ENCODE measurements at places on chromosomes 4 and X.

DNA sequence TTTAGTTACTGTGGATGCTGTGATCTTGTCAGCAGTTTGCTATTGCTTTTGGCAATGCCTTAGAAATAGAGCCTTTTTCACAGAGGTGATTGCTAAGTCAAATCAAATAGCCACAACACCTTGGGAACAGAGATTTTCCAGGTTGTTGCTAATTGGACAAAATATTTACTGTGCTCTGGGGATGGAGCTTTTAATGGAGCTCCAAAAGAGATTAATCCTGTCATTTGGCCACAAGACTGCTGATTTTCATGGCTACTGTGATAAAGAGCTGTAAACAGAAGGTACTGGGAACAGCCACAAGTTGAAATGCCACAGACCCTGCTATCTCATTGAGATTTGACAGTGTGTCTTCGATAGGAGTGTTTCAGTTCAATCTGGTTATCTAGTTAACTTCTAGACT, 1715.2 kb upstream of the ADGRL3 start:
- no peak for DNase-seq

- DNase-seq: no peak
These were observed 1.6 kb upstream of the RBM46 start for GRCh38 chr4:154779362-154779947.

DNA sequence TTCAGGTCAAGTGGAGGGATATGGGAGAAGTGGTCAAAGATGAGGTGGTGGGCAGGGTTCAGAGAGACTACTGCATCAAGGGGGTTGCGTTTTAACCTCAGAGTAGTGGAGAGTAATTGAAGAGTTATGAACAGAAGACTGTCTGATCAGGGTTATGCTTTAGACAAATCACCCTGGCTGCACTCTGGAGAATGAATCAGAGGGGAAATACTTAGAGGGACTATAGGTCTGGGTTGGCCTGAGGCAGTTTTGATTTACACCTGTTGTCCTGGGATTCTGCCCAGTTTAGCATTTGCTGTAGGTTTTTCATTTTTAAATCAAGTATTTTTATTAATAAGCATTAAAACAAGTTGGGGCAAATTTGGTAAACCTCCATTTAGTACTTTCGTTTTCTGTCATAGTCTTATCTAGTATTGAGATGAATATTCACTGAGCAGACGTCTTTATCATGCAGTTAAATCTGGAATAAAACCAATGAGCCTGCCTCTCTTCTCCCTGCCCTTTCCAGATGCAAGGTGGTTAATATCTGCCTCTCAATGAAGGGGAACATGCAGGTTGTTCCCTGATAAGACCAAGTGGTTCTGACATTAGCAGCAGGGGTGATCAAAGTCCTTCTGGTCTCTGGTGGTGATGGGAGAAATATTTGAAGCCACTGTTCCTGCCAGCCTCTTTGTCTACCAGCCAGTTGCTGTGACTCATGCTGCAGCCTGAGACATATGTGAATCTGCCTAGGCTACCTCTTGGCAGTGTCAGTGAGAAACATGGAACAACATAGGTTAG, 116.0 kb upstream of the RPS6KA3 start:
- no peak for DNase-seq

GRCh38 chrX:70834589-70834988, 73.9 kb downstream of the TEX11 start:
- no peak for DNase-seq

DNA sequence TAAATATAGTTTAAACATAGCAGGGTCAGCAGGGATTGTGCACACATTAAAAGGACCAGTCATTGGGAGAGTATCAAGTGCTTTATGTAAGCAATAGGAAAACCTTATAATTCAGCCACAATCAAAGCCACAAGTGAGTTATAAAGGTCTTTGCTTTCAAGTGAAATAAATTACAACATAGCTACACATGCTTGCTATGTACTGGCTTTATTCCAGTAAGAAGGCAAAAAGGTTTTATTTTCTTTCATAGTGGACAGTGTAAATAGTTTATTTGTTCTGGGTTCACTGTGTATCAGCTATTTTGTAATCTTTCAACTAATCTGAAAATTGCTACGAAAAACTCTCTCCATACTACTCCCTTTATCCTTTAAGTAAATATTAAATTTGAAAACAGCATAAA, 691.4 kb downstream of the PCDH7 start:
- no peak for DNase-seq

DNA sequence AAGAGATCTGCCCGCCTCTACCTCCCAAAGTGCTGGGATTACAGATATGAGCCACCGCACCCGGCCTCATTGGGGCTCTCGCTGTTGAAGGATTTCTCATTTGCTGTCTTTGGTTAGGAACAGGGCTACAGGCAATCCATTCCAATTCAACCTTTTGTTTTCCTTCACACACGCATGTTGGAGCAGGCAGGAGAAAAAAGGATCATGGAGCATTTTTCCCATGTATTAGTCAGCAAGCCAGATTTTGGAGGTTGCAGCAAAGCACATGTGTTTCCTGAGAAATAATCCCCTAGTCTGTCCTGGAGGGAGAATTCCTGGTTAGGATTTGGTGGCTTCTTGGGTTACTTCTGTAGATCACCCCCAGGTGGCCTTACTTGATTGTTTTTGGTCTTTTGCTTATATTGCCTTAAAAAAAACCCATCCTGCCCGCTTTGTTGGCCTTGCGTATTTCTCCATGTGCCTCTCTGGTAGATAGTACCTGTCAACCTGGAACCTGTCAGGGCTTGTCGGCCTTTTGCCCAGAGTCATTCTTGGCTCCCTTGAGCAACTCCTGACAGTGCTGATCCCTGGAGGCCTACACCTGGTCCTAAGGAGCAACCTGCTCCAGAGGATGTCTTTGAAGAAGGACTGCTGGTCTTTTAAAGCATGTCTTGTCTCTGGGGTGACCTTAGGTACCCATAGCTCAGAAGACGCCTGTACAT, 82.4 kb upstream of the CLCN4 start:
- DNase-seq: no peak

- no peak for DNase-seq
These were observed 23.3 kb upstream of the BBS12 start for GRCh38 chr4:122709236-122709635.

- DNase-seq: no peak
These were observed 443.5 kb downstream of the PCDH10 start for GRCh38 chr4:133592591-133592990.

- no peak for DNase-seq
These were observed 508.1 kb downstream of the STIM2 start for GRCh38 chr4:27368781-27369180.

DNA sequence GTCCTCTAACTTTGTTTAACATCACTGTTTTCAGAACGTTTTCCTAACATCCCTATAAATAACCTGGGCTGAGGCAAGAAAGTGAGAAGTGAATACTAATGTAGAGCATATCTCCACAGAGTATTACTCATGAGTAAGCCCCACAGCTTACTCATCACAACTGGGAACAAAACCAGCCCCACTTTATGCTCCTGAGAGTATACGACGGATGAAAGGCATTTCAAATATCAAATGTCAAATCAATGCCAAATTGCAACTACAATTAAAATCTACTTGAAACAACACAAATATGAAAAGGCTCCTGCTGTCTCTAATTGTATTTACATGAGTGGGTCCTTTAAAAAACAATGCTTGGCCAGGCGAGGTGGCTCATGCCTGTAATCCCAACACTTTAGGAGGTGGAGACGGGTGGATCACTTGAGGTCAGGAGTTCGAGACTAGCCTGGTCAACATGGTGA, 41.2 kb downstream of the SH3RF1 start:
- DNase-seq: no peak

DNA sequence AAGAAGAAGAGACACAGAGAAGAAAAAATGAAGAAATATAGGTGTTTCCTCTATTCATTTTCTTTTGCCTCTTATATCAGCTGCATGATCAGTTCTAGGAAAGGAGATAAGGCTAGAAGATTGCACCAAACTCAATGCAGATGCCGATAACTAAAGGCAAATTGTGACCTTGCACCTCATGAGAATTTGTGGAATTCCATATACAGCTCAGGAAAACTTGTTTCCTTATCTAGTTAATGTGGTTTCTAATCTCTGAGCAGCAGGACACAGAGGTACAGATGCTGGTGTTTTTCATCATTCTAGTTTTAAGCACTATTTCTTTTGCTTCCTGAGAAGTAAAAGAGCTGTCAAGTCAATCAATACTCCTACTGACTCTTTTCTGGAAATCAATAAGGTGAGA, 104.6 kb upstream of the NWD2 start:
- no peak for DNase-seq

- DNase-seq: no peak
These were observed 118.2 kb upstream of the KLF8 start for GRCh38 chrX:56113785-56114436.

DNA sequence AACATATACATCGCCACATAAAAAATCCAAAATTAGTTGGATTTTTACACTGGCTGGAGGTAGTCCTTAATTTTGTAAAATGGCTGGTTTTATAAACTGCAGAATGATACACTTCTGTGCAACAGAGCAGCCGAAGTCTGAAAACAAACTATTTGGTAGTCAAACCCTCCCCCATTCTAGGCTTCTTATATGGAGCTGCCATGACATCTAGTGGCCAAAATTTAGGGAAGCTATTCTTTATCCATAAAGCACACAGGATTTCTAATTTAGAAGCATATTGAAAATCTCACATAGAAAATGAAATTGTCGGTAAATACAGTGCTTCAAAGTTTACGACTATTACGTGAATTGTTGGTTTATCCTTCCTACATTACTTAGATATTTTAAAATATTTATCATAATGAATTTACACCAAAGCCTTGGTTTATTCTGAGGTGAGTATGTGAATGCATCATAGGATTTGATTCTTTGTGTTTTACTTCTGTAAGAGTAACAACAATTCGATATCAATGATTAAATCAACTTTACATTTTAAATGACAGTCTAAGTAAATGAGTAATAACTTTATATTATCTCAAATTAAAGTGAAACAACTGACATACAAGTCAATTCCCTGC, 113.4 kb upstream of the FAM241A start:
- no peak for DNase-seq

- no peak for DNase-seq
These were observed 725.5 kb upstream of the ATOH1 start for GRCh38 chr4:93103042-93103441.

DNA sequence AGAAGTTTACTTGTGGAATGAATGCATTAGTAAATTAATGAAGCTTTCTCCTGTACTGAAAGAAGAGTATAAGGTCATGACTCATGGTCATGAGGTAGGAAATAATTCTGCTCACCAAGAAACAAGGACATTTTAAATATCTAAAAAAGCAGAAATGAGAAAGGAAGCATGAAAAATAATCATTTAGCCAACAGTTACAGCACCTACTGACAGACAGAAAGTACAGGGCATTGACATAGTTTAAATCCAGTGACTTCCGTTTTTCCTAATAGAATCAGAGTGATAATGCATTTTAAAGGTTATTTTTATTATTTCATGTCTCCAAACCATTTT, 30.5 kb upstream of the ACSL1 start:
- no peak for DNase-seq

DNA sequence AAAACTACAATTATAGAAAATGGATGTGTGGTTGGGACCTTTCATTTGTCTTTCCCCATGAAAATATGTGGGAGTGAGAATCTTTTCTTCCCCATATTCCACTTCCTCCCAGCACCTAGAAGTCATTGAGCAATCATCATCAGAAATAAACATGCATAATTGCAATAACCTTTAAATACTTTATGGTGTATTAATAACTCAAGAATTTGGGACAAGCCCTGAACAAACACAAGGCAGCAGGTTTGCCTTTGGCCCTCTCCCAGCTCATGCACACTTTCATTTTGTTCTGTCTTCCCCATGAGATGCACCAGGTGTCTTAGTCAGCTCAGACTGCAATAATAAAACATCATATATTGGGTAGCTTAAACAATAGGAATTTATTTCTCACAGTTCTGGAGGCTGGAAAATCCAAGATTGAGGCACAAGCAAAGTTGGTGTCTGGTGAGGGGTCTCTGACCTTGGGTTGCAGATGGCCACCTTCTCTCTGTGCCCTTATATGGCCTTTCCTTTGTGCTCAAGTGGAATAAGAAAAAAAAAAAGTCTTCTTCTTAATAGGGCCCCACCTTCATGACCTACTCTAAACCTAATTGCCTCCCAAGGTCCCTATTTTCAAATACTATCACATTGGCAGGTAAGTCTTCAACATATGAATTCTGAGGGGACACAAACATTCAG, 34.7 kb upstream of the TMEM184C start:
- no peak for DNase-seq

GRCh38 chrX:100979881-100980607, 10.5 kb downstream of the ARL13A start:
- no peak for DNase-seq

GRCh38 chrX:39640866-39641265, 456.9 kb downstream of the BCOR start:
- DNase-seq: no peak

DNA sequence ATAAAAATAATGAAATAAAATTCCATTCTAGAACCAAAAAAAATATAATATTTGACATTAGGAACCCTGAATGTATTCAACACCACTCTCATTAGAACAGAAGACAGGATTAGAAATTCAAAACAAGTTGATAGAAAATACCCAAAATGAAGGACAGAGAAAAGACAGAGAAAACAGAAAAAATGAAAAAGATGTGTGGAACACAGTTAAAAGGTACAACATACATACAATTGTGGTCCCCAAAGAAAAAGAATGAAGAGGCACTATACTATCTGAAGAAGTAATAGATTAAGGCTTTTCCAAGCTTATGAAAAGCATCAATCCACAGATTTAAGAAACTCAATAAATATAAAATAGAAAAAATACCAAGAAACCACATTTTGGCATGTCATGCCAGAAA, 16.4 kb downstream of the ANKRD50 start:
- DNase-seq: no peak

GRCh38 chrX:53155512-53156206, 61.7 kb downstream of the KANTR start:
- DNase-seq: no peak

GRCh38 chr4:172631832-172632231, 536.8 kb upstream of the GALNT7 start:
- no peak for DNase-seq

- DNase-seq: no peak
These were observed 27.5 kb upstream of the HERC5 start for GRCh38 chr4:88429401-88429800.

DNA sequence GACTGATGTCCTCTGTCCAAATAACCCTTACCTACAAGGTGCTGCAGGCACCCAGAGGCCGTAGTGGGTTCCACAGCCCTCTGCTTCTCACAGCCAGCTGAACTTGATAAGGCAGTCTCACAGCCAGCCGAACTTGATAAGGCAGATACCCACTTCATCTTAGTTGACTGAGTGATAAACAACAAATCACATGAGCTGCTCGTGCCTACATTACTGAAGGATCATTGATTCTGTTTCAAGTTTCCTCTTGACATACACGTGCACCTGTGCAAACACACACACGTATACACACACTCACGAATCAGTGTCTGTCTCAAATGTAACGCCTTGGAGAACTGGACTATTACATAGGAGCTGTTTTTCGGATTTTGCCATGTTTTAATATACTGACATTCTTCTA, 276.3 kb downstream of the DCTD start:
- no peak for DNase-seq

DNA sequence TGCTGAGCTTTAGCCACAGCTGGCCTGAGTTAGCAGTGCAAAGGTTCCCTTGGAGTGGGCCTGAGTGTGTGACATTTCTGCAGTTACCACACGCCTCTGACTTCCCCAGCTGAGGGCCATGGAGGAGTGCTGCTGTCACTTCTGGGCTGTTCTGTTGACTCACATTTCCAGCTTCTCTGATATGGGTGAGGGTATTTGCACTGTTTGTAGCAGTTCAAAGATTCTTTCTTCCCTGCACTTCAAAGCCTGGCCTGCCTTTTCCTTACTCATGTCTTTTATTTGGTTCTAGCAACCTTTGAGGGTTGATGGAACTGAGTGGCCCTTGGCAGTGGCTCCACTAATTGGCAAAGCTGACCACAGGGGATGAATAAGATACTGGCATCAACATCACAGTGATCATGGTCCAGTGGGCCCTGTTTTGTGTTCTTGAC, 26.4 kb upstream of the SCML1 start:
- no peak for DNase-seq

Measured in coronary artery (tissue), 2 donors.